ENCODE measurements at places on chromosomes 3 and 15. TPM values are rescaled to one million over a fixed set of nuclear protein-coding genes. Genes with fewer than 3 reads are reported as not detected.

GRCh38 chr3:124373524-124373923 lies 356.7 kb upstream of the UMPS start:
- DNase-seq = no peak

DNA sequence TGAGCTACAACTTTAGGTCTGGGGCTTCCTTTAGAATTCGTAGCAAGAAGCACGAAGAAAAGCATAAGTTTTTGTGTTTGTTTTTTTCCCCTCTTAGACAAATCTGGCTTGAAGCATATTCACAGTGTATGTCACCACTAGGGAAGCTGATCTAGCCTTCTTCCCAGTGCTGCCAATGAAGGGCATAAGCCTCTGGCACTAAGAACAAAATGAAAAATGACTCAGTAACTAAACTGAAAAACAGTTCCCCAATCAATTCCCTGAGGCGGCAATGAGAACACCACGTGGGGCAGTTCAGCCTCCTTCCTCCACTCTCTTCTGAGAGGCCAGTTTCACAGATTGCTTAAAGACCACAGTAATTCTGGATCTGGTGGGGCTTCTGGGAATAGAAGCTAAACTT lies 338.1 kb downstream of the GAP43 start:
- DNase-seq = no peak

GRCh38 chr3:186938716-186939115 lies 8.4 kb downstream of the ST6GAL1 start:
- no peak for DNase-seq

DNA sequence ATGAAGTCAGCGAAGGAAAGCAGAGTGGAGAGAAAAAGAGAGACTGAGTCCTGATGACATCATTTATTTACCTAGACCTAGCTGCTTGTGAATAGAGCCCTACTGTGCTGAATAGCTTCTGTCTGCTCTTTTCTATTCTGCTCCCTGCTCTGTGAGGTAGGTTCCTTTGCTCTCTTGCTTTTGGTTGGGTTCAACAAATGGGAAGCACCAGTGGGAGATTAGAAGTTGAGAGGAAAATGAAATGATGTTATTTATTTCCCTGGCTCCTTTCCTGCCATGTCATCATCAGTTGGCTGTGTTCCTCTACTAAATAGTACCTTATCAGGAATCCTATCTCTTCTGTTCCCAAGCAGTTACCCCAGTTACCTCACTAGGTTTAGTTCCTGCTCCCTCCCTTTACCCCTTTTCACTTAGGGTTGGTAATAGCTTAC lies 23.5 kb downstream of the DTWD1 start:
- no peak for DNase-seq

DNA sequence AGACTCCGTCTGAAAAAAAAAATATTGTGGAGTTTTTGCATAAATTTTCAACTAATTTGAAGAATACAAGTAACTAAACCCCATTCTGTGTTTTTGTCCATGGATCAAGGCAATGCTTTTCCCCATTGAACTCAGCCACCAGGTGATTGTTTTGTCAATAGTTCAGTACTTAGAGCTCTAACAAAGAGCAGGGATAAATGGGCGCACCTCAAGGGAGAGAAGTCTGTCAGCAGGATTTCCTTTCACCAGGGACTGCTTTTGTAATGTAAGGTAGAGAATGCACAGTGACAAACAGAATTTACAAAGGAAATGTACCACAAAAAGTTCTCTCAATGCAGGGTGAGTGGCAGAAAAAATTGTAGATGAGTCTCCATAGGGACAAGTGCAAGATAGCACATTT lies 10.8 kb upstream of the ATP13A5 start:
- no peak for DNase-seq

DNA sequence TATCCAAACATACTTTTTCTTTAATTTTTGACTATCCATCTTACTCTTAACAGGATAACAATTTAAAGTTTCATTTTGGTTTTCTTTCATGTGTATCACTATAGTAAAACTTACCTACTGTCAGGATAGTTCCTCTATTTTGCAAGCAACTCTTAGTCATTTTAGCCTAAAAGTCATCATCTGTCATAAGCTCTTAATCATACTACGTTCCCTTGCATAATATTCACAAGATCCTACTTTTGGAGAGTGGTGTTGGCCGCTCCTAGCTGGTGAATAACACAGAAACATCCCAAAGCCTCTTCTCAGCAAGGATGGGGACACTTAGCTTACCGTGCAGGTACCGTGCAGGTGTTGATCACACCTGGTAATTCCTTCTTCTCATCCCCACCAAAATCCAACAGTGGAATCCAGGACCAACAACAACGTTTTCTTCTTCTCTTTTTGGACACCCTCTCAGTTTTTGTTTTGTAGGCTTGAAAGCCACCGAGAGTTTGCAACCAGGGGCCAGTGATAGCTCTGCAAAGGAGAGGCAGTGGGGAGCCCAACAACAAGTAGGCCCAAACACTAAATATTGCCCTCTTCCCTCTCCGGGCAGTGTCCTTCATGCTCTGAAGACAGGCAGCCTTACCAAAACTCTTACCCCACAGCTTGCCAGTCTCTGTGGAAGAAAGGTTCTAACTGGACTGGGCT lies 433 bp downstream of the FILIP1L start:
- no peak for DNase-seq

- peak; percentile 37 for DNase-seq
Observed at GRCh38 chr3:133506215-133506901, 67.1 kb upstream of the CDV3 start.

DNA sequence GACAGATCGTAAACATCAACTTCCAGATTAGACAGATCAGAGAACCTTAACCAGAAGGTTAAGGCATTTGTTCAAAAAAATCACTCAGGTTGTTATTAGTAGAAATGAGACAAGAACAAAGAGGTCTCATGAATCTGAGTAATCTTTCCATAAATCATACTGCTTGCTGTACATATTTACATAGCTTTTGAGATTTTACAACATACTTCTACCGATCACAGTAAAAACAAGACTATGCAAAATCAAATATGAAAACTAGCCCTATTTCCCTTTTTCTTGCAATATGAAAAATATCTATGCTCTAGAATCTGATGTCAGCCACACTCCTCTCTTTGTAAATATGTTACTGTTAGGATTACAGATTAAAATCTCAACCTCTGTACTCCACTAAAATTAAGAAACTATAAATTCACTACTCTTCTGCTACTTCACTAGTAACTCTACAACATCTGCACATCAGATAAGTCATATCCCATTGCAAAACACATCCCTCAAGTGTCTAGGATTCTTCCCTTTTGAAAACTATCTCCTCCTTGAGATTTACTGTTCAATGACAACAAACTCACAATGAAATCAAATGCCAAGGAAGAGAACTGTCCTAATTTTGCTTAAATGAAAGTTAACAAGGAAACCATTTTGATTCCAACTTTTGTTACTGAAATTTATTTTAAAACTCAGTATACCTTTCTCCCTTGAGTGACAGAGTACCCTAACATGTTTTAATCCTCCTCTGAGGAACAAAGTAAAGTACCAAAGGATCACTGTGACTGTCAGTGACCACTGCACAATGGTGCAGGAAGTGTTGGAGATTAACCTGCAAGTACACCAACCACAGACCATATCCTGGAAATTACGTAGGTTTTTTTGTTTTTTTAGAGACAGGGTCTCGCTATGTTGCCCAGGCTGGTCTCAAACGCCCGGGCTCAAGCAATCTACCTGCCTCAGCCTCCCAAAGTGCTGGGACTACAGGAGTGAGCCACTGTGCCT lies 12.8 kb downstream of the DCUN1D1 start:
- no peak for DNase-seq

GRCh38 chr3:40464339-40465110 lies 7.4 kb downstream of the RPL14 start:
- DNase-seq = no peak

GOLGA6L7 gene
- not detected for total RNA-seq

EHHADH gene
- total RNA-seq = 1.8 TPM

TBC1D2B gene
- total RNA-seq = 64.7 TPM

FAM131A gene
- total RNA-seq = 7.5 TPM

RTP4 gene
- 4.0 TPM for total RNA-seq

Data from activated T-helper 1 cell treated with anti-CD3 and anti-CD28 coated beads, Interleukin-12 subunit alpha, Interleukin-12 subunit beta, Interleukin-2, Interleukin-4 antibody, amounts not matched to agents 30 ng/mL and 10 ng/mL and 1 ng/mL, durations not matched to agents 14 hours and 24 hours and 36 hours (primary cell).